ENCODE measurements at places on chromosomes 6 and 20. TPM values are rescaled to one million over a fixed set of nuclear protein-coding genes. Genes with fewer than 3 reads are reported as not detected.

Gene MYL9
- total RNA-seq, result 42.6 TPM

GRCh38 chr6:125250511-125250910, 51.3 kb downstream of the HDDC2 start:
- no peak for DNase-seq

DNA sequence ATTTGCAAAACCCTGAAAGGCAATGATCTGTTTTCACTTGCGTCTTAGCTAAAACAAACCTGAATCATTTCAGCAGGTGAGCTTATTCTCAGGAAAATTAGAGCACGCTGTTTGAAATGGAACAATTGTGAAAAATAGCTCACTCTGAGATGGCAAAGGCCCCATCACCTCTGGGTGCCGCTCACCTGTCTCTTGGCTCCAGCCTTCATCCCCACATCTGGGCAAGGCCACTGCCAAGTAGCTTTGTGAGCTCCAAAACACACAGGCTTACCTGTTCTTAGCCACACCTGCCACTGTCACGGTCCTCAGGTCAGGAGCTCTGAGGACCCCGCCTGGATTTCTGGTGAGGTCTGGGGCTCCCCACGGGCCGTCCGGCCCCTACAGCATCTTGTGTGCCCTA, 66.7 kb downstream of the SMOC2 start:
- DNase-seq, result no peak

DNA sequence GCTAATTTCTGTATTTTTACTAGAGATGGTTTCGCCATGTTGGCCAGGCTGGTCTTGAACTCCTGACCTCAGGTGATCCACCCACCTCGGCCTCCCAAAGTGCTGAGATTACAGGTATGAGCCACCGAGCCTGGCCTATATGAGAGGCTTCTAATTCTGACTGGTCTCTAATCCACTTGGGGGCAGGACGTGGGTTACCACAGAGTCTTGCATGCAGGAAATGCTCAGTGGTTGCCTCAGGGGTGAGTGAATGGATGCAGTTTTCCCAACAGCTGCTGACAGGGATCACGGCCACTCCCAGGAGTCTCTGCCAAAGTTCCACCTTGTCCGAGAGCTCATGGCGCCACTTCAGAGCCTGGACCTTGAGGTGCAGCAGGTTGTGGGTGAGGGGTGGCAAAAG, 6.4 kb upstream of the FANCE start:
- DNase-seq, result no peak

- no peak for DNase-seq
Observed at GRCh38 chr6:46891252-46891795, 30.4 kb downstream of the ADGRF5 start.

GRCh38 chr6:166005944-166006899, 161.4 kb downstream of the TBXT start:
- DNase-seq, result peak; percentile 70

GRCh38 chr6:112592159-112592558, 245.0 kb downstream of the RFPL4B start:
- DNase-seq, result no peak

- no peak for DNase-seq
Observed at GRCh38 chr20:55893031-55893430, 112.3 kb downstream of the CBLN4 start.

- DNase-seq, result no peak
Observed at GRCh38 chr6:155301867-155302266, 12.4 kb downstream of the TFB1M start.

Gene STX7
- 41.1 TPM for total RNA-seq

Gene TRERF1
- 12.1 TPM for total RNA-seq

- no peak for DNase-seq
Observed at GRCh38 chr20:49676581-49677291, 36.9 kb downstream of the B4GALT5 start.

Gene SAMD5
- total RNA-seq, result 45.9 TPM

Gene SLC17A1
- not detected for total RNA-seq

GRCh38 chr6:111759331-111759835, 113.9 kb downstream of the FYN start:
- DNase-seq, result no peak

DNA sequence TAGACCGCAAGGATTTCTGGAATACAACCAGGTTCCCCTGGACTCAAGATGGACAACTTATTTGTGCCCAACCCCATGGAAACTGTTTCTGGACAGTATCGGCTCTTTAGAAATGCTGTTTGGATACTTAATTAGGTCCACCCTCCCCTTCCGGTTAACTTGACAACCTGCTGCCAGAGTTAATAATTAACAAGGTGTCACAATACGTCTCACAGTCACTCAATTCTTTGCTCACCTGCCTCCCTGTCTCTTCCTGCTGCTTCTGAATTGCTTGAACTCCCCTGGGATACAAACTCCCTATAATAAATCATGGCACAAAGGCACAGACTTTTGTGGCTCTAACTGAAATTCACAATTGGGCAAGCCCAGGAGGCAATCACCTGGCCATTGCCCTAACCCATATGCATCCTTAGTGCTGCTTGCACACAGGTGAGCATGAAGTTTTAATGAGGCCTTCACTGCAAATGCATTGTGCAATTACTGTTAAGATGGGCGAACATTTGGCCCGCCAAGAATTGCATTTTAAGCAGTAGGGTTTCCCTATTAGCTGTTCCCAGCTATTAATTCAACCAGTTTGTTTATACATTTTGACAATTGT, 504.4 kb upstream of the NOX3 start:
- no peak for DNase-seq

GRCh38 chr6:168347053-168347452, 27.5 kb upstream of the DACT2 start:
- no peak for DNase-seq

Gene GLP1R
- total RNA-seq, result 0.58 TPM

GRCh38 chr6:150499882-150500312, 99.8 kb upstream of the PLEKHG1 start:
- peak; percentile 52 for DNase-seq

Gene RIMS4
- total RNA-seq, result 2.4 TPM

DNA sequence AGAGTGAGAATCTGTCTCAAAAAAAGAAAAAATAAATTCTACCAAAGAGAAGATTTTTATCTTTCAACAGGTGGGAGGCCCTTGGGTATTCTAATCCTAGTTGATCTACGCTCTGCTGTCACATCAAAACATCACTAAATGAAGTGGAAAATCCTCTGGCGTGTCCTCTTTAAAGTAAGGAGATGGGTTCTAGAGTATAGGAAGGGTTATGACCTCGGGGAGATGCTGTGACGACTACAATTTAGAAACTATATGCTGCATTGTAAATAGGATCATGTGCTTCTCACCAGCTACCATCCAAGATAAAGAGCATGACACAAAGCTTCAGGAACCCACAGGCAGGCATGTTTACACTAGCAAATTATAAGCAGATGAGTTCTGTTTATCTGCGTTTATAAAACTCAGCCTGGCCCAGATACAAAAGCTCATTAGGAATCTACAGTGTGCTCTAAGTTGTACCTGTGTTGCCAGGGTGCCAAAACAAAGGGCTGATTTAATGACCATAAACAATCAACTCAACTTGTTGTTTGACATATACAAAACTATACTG, 197.1 kb upstream of the PLN start:
- DNase-seq, result no peak

DNA sequence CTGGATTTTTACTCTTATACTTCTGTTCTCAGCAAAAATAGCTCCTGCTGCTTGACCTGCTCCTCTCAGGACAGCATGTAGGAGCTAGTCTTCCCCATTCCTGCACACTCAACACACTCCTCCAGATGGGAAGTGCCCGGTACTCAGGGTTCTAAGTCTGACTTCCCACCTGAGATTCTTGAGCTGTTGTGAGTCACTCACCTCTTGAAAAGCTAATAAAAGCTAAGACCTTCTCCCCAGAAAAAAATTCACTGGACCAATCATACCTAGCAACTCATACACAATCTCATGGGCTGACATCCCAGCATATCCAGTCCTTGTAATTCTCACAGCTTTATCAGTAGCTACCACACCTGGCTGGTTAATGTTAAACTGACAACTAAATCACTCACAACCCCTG, 53.5 kb downstream of the TRPC4AP start:
- no peak for DNase-seq

DNA sequence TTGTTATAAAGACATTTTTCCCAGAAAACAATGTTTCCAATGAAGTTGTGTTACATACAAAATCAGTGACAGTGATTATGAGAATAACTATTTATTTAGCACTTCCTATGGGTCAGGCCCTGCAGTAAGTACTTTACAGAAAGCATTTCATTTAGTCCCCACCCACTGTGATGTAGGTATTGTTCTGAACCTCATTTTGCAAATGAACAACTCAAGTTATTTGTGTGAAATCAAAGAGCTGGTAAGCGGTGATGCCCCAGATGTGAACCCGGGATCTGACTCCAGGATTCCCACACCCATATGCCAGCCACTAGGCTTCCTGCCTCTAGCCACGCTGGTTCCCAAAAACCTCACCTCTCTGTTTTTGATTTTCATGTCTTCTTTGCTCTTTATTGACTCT, 30.9 kb downstream of the FAXC start:
- DNase-seq, result no peak

Gene MAK
- 0.05 TPM for total RNA-seq

Gene MROH8
- 6.3 TPM for total RNA-seq

DNA sequence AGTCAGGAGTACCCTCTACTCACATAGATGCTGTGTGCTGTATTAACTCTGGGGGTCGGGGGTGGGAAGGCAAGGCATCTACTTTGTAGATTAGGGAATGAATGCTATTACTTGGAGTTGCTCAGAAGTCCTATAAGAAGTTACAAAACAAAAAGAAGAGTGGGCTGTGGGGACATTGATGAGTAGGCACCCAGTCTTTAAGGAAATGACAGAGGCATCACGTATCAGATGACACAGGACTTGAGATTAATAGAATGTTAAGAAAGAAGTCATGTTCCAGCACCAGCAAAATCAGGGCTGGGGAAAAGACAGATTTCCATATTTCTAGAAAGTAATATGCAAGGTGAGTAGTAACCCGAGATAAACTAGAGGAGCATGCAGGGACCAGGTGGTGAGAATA, 19.0 kb upstream of the STXBP5 start:
- DNase-seq, result no peak

DNA sequence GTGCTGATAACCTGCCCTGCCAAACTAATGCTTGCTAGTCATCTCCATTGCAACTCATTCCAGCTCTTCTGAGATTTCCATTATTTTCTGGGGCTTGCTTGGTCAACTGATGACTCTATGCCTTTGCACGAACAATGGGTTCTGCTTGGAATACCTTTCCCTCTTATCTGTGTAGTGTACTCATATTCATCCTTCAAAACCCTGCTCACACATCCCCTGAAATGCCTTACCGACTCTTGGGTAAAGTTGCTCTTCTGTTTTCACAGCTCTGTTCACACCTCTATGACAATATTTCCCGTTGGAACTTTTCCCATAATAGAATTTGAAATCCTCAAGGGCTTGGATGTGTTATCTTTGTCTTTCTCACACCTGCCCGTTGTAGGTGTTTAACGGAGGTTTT, 331.0 kb upstream of the SOX4 start:
- DNase-seq, result no peak
